Iris pigment epithelial cell (primary cell): ENCODE measurements at places on chromosomes 3 and 15.
A peak's percentile ranks its signal among the peaks of the same experiment; 100 is the strongest.

DNA sequence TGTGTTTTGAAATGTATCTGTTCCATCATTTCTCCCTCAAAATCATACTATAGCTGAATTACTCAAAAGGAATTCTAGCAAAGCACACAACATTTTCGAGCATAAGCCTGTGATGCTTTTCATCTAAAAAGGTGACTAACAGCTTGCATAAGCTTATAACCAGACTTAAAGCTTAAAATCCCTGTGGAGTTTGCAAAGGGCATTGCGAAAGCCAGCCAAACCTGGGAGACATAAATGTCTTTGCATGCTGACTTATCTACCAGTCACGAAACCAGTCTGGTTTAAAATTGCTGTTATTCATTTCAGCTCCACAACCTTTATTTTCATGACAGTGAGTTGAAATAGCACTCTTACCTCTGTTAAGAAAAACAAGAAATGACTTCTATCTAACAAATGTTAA, 35.6 kb upstream of the LIPC start:
- DNase-seq = peak; percentile 97

GRCh38 chr15:67085818-67086636, 20.6 kb downstream of the SMAD3 start:
- peak; percentile 96 for DNase-seq

DNA sequence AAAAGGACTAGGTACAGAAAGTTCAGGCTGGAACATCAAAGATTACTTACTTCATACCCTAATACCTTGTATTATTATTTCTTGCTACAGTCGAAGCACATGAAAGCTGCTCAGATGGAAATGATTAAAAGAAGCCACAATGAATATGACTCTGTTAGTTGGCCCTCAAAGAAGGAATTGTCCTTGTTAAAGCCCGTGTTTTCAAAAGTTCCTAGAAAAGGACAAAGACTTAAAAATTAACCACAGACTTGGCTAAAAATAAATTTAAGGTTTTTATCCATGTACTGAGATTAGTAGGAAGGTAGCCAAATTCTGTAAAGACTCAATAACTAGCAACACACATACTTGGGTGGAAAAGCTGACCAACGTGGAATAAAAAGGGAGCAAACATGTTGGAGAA, 251.0 kb upstream of the RARB start:
- DNase-seq = no peak

DNA sequence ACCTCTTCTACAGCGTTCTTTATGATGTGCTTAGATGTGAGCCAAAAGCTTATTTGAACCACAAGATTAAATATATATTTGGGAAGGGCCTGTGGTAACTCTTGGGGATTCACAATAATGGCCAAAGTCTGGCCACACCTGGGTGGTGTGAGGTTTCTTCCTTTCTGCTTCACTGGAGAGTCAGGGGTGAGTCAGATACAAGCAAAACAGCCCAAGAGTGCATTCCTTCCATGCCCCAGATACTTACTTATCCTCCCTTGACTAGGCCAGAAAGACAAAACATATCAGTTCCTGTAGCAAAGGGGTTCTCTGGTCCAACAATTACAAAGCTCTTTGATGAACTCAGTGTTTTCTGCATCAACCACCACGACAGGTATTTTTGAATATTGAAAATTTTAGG, 941 bp downstream of the ZBED2 start:
- peak; percentile 90 for DNase-seq
